ENCODE measurements at places on chromosomes 1 and 21.
A peak's percentile ranks its signal among the peaks of the same experiment; 100 is the strongest.

DNA sequence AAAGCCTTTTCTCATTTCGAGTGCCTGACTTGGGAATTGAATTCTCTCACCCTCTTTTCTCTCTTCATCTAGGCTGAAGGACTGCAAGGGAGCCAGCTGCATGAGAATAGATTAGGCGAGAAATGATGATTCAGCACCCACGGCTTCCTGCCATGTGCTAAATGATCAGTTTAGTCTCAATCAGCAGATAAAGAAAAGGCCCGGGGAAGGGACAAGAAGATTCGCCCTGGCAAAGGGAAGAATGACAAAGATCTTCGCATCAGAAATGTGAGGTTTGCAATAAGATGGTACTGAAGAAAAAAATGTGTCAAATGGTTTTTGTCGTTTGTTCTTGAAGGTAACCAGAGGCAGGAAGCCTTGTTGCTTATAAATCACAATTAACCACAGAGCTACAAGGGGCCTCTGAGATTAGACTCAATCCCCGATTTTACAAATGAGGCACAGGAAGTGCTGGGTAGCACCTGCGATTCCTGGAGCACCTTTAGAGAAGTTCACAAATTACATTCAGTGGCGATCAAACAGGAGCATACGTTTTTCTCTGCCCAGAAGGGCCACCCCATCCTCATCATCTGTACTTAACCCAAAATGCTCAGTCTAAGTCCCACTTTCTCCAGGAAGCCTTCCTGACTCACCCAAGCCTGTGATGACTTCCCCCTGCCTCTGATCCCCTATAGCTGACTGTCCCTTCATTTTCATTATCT lies 183.4 kb downstream of the ZNF281 start:
- no peak for DNase-seq

GRCh38 chr1:87399701-87400100 lies 71.0 kb downstream of the LMO4 start:
- DNase-seq, result no peak

- no peak for DNase-seq
These were observed 439.3 kb downstream of the USP25 start for GRCh38 chr21:16169102-16169511.

GRCh38 chr1:2609319-2610035 lies 22.9 kb downstream of the PRXL2B start:
- no peak for DNase-seq

DNA sequence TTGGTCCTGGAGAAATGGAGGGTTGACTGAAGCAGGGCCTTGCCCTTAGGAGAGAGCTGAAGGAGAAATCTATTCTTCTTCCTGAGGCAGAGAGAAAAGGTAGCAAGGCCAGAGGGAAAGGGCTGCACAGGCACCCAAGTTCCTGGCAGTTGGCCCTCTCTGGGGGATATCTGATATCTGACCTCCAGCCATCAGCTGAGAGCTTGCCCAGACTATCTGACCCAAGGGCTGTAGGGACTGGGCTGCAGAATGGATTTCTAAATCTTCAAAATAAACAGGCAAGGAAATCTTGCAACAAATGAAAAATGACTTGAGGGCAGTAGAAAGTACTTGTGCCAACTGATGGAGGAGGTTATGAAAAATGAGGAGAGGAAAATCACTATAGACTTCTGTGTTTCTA lies 498 bp upstream of the CLCA2 start:
- DNase-seq, result no peak

DNA sequence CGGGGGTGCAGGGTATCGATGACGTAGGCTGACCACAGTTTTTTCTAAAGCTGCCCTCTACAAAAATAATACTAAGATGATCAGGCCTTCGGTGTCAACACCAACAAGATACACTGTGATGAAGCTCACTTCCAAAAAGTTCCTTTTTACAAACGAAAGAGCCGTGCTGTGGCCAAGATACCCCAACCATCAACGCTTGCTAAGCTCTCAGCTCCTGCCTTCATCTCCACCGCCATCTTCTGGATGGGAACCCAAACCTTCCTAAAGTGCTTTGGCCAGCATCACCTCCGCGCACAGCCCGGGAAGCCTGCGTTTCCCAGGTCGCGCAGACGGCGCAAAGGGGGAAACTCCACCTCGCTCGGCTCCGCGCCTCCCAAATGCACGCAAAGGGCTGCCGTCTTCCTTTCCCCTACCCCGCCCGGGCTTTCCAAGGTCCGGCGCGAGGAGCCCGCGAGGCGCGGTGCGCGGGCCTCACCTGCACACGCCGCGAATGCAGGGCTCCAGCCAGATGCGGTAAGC lies 541 bp downstream of the USP48 start:
- peak; percentile 17 for DNase-seq

- no peak for DNase-seq
These were observed 37.7 kb downstream of the PCNX2 start for GRCh38 chr1:233257786-233258185.

DNA sequence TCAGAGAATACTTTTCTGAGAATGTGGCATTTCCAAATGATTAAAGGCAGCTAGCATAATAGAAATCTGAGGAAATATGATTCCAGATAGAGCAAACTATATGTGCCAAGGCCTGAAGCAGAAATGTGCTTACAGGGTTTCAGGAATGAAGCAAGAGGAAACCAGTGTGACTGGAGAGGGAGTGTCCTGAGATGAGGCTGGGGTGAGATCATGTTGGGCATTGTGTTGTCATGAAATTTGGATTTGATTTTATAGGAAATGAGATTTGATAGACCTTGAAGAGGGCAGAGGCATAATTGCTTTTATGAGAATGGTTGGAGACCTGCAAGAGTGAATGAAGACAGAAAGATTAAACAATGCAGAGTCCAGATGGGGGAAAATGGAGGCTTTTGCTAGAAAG lies 338.1 kb upstream of the SNX7 start:
- DNase-seq, result no peak

DNA sequence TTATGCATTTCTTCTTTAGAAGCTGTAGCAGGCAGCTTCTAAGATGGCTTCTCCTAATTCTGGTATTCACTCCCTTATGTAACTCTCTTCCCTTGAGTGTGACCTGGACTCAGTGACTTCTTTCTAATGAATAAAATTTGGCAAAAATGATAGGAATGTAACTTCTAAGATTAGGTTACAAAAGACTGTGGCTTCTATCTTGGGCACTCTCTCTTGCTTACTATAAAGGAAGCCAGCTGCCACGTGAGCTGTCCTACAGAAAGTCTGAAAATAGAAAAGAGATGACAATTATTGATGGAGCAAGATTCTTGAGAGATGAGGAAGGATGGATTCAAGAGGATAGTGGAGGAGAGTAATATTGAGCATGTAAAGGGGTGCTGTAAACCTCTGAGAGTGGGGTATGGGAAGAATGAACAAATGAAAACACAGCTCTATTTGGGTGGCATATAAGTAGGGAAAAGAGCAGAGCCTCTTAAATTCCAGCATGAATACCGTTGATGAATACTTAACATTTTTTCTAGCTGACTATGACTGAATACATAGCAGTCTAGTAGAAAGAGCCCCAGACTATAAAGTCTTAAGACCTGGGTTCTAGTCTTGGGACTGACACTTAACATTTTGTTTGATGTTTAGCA lies 5.5 kb downstream of the TSEN15 start:
- DNase-seq, result no peak

All from activated CD4-positive, alpha-beta T cell treated with anti-CD3 and anti-CD28 coated beads for 1 hour (primary cell).